HT-29 (cell line): ENCODE measurements at places on chromosomes 3 and 15. TPM values are rescaled to one million over a fixed set of nuclear protein-coding genes. Genes with fewer than 3 reads are reported as not detected.

SH3GL3 gene
- not detected in 2 replicates for total RNA-seq

HYAL3 gene
- total RNA-seq: 8.3 and 12.7 TPM in 2 replicates

GRAMD1C gene
- total RNA-seq: 0.10 and 0.42 TPM in 2 replicates

TTLL13 gene
- 0.03 and 0.28 TPM in 2 replicates for total RNA-seq

EPHA3 gene
- not detected in 2 replicates for total RNA-seq

MB21D2 gene
- 3.0 and 4.3 TPM in 2 replicates for total RNA-seq

ZCWPW2 gene
- total RNA-seq: 0.51 TPM in 1 of 2 replicates, not detected in the other

MYL3 gene
- not detected in 2 replicates for total RNA-seq

ZNF80 gene
- not detected in 2 replicates for total RNA-seq

DTWD1 gene
- 6.2 and 8.5 TPM in 2 replicates for total RNA-seq
